ENCODE measurements at places on chromosomes 3 and 15. TPM values are rescaled to one million over a fixed set of nuclear protein-coding genes. Genes with fewer than 3 reads are reported as not detected.

Gene HOMER2
- total RNA-seq = 59.4 TPM

DNA sequence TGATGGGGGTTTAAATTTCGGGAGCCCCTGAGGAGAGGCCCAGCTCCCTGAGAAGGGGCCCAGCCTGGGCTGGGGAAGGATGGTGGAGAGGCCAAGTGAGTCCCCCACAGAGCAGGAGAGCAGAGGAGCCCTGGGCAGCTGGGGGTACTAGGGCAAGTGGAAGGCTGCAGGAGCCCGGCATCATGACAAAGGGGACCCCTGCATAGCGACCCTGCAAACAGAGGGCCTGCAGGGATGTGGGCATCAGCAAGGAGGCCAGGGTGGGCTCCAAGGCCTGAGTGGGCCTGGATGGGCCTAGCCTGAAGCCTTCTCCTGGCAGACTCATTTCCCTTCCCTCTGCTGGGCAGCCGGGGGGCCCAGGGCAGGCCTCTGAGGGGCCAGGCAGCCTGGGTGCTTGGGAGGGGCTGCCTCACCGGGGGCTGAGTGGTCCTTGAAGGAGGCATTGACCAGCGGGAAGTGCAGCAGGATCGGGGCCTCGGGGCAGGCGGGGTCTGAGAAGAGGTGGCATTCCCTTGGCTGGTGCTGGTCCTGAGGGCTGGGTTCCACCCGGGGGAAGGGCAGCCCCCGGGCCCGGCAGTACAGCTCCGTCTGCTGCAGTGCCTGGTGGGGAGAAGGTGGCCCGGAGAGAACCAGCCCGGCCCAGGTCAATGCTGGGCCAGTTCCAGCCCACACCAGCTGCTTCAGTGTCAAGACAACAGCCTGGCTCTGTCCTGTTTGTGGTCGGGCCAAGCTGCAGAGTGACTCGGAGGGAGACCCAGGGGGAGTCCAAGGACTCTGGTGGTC, 24.7 kb downstream of the PLA2G4D start:
- DNase-seq = no peak

Gene PSTPIP1
- 2.4 TPM for total RNA-seq

Gene LTK
- total RNA-seq = 1.5 TPM

GRCh38 chr15:24976932-24977331, 22.1 kb downstream of the SNRPN start:
- no peak for DNase-seq

- DNase-seq = no peak
These were observed 2.9 kb upstream of the ZNF710 start for GRCh38 chr15:89998141-89998661.

DNA sequence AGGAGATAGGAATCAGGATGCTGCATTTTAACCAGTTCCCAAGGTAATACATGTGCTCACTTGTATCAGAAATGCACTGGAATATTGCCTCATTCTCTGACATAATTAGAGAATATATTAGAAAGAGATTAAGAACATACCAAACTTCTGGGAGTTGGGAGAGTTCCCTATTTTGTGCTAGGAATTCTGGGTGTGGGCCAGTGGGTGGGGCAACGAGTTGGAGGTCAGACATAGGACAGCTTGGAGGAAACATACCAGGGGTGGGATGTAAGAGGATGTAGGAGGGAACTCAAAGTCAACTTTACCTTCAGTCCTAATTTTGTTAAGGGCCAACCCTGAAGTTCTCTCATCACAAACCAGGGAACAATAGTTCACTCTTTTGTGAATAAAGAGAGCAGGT, 83.6 kb downstream of the SLC7A14 start:
- DNase-seq = no peak

Gene NEIL1
- total RNA-seq = 13.5 TPM

DNA sequence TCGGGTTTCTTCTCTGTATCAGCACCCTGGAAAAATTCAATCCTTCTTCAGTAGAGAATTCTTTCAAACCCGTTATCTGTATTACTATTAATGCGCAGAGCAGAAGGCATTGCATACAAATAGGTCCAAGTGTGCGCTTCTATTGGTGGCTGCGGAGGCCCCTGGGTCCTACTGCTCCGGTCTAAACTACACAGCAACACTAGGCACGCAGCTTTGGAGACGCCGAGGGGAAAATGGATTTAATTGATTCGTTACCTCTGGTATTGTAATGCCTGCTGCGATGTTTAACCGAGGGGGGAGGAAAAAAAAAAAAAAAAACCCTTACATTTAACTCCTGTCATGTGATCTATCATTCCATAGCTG, at the start of gene ROBO1:
Gene ROBO1, minus strand, starts transcription at position 94 of the 363 bp plus-strand sequence.
- no peak for DNase-seq

DNA sequence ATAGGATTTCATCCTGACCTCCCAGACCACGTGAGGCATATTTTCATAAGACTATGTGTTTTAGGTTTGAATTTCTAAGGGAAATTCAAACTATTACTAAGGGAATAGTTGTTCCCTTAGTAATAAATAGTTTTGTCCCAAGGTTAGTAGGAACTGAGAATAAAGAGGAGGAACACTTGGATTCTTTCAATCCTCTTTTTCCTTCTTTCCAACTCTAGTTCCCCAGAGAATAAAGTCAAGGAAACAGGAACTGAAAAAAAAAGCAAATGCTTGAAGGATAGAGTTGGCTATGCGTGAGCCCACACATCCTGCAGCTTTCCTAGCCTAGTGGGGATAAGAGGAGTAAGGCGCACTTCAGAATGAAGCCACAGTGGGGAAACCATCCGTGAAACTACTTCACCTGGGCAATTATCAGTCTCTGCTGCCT, 312.1 kb upstream of the TGFBR2 start:
- peak; percentile 30 for DNase-seq

Gene CD86
- total RNA-seq = 4.4 TPM

DNA sequence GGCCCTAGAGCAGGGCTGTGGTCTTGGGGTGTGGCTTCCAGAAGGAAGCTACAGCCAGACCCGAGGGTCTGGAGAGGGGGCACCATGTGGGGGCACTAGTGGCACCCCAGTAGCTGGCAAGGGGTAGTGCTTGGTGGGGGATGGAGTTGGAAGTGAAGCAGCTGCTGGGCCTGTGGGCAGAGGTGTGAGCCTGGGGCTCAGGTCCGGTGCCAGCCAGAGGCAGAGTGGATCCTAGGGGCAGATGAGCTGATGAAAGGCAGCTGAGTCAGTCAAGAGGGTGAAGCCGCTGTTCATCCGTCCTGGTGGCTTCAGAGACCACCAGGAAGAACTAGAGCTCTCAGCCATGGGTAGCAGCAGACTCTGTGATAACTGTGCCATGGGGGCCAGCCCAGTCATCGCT, 172.6 kb downstream of the TBC1D2B start:
- DNase-seq = no peak

DNA sequence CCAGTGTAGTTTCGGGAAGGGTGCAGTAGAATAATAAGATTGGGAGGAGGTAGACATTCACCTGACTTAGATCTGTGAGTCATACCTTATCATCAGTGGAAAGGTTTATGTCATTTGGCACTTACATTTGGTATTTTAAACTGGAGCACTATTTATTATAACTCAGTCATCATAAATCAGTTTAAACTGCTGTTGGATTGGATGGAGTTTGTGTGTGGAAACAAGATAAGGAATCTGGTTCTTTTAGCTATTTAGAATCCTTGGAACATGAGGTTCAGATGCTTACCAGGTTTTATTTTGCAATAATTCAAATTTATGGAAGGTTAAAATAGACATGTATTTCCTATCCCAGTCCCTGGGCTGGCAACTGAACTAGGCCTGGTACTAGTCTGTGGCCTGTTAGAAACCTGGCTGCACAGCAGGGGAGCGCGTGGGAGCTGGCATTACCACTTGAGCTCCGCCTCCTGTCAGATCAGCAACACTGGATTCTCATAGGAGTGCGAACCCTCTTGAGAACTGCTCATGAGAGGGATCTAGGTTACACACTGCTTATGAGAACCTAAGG, 34.5 kb downstream of the ZFAND6 start:
- peak; percentile 67 for DNase-seq

DNA sequence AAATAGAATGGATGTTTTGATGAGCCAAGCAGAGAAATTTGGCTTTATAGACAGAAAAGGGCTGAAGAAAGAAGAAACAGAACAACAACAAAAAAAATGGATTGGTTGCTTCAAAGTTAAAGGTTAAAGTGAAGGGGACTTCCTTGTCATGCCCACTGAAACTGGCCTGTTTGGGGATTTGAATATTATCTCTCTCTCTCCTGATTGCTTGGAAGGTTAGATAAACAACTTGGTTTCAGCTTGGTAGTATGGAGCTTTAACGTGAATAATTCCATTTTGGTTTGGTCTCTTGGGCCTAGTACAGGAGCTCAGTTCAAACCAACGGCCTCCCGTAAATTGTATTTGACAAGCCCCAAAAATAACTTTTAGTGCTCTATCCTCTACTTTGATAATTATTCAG, 70.8 kb upstream of the MBNL1 start:
- DNase-seq = no peak

GRCh38 chr3:2568156-2568555, 469.5 kb downstream of the CNTN4 start:
- DNase-seq = no peak

GRCh38 chr15:78541744-78542034, 1.4 kb downstream of the PSMA4 start:
- no peak for DNase-seq

- DNase-seq = no peak
These were observed 85.9 kb downstream of the NR2F2 start for GRCh38 chr15:96416218-96416933.

Gene AMT
- 30.5 TPM for total RNA-seq

- DNase-seq = no peak
These were observed 2.0 kb upstream of the TNIK start for GRCh38 chr3:171462224-171462623.

DNA sequence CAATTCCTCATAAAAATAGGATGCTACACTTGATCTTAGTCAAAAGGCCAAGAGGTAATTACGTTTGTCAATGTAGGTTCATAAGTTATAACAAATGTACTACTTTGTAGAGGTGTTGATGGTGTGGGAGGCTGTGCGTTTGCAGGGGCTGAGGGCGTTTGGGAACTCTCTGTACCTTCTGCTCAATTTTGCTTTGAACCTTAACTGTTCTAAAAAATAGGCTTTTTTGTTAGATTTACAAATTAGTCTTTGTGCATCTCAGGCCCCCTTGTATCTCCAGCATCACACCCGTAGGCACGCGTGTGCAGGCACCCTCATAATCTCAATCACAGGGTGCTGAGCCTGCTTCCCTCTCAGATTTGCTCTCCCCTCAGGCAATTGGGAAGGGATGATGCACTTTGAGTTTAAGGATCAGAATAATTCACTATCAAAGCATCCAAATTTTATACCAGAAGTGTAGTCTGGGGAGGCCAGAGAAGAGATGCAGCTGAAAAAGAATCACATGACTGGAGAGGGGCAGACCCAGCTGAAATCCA, 36.1 kb upstream of the STRIT1 start:
- no peak for DNase-seq

Gene PCLAF
- total RNA-seq = 0.20 TPM

Measured in left ventricle myocardium superior (tissue), 1 donor.